Activated CD4-positive, alpha-beta T cell treated with anti-CD3 and anti-CD28 coated beads, Interleukin-2, amount 10 ng/mL, durations not matched to agents 24 days and 14 days (primary cell): ENCODE measurements at places on chromosomes 2 and 18. TPM values are rescaled to one million over a fixed set of nuclear protein-coding genes. Genes with fewer than 3 reads are reported as not detected.

TLX2 gene
- 0.54 and 0.70 TPM in 2 replicates for total RNA-seq

PDCD1 gene
- 79.6 and 83.3 TPM in 2 replicates for total RNA-seq

INHA gene
- total RNA-seq: not detected in 2 replicates

NT5C1B gene
- total RNA-seq: not detected in 2 replicates

MTA3 gene
- total RNA-seq: 31.7 and 36.6 TPM in 2 replicates

RTKN gene
- total RNA-seq: 1.1 and 2.2 TPM in 2 replicates

NEDD4L gene
- 3.5 and 4.2 TPM in 2 replicates for total RNA-seq

RUFY4 gene
- 0.52 and 1.8 TPM in 2 replicates for total RNA-seq

GALNT5 gene
- not detected in 2 replicates for total RNA-seq

ANXA4 gene
- total RNA-seq: 47.4 and 49.0 TPM in 2 replicates

FABP1 gene
- total RNA-seq: not detected in 2 replicates

ANKRD62 gene
- total RNA-seq: not detected in 2 replicates
